Neural crest cell (in vitro differentiated cells): ENCODE measurements at places on chromosomes 2 and 18.

DNA sequence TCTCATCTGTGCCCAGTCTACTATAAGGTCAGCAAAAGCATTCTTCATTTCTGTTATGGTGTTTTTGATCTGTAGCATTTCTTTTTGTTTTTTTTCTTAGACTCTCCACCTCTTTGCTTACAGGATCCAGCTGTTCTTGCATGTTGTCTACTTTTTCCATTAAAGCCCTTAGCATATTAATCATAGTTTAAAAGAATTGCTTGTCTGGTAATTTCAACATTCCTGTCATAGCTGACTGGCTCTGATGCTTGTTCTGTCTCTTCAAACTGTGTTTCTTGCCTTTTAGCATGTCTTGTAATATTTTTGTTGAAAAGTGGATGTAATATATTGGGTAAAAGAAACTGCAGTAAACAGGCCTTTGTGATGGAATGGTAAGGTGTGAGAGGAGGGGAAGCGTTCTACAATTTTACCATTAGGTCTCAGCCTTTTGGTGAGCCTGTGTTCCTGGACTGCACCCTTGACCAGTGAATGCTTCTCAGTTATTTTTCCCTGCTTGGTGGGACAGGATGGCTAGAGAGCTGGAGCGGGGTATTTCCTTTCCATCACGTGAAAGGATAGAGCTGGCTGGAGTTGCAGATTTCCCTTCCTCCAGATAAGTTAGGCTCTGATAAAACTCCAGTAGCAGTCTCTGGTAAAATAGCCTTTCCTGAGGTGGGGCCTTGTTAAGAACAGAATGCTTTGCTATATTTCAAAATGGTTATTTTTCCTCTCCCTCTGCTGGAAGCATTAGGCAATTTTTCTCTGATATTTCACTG, 65.4 kb downstream of the PLA2R1 start:
- DNase-seq, result no peak

GRCh38 chr2:128280901-128281321, 37.8 kb downstream of the HS6ST1 start:
- DNase-seq, result no peak

DNA sequence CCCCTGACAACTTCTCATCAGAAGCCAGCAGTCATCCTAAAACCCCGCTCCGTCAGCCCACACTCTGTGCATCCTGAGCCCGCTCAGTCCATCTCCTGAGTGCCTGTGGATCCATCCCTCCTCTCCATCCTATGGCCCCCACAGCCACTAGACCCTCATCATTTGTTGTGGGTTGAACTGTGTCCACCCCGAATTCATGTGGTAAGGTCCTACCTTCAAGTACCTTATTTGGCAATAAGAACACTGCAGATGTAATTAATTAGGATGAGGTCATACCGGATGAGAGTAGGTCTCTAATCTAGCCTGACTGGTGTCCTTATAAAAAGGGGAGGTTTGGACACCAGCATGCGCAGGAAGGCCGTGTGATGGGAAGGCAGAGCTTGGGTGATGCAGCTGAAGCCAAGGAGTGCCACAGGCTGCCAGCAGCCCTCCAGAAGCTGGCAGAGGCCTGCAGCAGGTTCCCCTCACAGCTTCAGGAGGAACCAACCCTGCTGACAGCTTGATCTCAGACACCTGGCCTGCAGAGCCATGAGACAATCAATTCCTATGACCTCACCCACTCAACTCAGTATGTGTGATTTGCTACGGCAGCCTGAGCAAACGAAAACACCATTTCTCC, 192.4 kb downstream of the ZBTB7C start:
- DNase-seq, result no peak

DNA sequence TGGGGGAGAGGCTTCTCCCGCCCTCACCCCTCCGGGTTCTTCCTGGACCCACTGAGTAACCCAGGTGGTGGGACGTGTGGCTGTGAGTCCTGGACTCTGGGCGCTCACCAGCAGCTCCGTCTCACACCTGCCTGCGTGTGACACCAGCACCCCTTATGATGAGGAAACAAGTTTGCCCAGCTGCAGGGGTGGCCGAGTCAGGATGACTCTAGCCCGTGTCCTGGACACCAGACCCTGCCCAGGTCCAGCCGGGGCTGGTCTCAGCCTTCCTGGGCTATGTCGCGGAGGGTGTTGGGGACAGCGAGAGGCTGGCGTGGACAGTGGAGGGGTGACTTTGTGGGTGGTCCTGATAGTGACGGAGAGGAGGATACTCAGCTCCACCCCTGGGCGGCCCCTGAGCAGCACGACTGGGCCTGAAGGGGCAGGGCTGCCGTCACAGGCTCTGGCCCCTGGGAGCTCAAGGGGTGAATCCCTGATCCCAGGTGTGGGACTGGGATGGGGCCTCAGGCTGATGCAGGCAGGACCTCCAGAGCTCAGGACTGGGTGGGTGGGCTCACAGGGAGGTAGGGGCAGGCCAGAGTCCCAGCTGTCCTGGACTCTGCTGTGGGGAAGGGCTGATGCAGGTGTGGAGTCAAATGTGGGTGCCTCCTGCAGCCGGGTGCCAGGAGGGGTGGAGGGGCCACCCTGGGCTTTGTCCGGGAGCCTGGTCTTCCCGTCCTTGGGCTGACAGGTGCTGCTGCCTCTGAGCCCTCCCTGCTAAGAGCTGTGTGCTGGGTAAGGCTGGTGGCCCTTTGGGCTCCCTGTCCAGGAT, 3.7 kb downstream of the GPR35 start:
- DNase-seq, result no peak

GRCh38 chr2:119149611-119150010, 8.9 kb downstream of the C1QL2 start:
- no peak for DNase-seq

DNA sequence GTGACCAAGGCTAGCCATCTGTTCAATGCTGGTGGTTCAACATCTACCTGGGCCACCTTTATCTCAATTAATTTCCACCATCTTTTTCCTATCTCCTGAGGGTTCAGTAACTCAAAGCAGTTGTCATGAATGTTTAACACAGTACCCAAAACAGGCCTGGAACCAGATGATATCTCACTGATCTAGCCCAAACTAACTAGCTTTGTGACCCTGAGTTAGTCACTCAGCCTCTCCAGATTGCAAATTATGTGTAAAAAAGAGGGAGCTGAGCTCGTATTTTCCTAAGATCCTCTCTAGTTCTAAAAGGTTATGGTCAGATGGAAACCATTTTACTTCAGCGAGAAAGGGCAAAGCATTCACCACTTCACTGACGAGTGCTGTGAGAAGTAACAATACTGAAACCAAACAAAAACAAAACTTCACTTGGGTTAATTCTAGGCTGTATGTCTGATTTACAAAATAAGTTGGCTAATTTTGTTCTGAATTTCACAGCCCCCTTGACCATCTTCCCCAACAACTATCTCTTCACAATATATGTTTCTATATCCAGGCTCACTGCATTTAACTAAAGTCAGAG, 14.8 kb downstream of the SPRED2 start:
- no peak for DNase-seq

DNA sequence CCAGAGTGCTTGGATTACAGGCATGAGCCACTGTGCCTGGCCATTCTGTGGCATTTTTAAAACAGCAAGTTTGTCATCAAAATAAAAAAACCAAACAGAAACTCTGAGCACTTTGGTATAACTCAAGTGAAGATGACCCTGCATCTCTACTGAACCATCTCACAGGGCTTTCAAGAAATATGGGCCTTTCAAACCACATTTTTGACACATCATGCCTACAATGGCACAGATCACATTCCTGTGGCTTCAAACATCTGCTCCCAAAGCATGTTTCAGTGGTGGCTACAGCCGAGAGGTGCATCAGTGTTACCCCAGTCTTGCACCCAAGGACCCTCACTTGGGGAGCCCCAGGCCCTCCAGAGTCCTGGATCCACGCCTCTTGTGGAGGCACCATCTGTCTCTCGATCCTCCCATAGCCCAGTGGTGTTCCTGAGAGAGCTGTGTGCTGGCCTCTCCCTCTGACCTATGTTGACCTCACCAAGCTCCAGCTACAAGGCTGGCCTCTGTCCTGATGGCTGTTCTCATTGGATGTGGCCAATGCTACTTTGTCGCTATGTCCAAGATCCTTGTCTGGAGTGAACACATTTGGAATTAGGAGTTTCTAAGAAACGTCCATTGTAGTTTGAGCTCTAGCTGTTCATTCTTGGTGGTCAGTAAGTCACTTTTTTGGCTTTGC, 55.2 kb upstream of the RALBP1 start:
- no peak for DNase-seq

GRCh38 chr2:134482766-134483340, 229.0 kb downstream of the MGAT5 start:
- no peak for DNase-seq

DNA sequence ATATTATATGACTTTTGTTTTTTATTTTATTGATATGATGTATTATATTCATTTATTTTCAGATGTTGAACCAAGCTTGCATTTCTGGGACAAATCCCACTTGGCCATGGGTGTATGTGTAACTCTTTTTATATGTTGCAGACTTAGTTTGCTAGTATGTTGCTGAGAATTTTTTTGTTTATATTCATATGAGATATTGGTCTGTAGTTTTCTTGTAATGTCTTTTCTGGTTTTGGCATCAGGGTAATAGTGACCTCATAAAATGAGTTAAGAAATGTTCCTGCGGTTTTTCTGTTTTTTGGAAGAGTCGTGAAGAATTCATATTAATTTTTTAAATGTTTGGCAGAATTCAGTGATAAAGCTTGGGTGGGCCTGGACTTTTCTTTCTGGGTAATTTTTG, 88.7 kb downstream of the ASB1 start:
- DNase-seq, result no peak

DNA sequence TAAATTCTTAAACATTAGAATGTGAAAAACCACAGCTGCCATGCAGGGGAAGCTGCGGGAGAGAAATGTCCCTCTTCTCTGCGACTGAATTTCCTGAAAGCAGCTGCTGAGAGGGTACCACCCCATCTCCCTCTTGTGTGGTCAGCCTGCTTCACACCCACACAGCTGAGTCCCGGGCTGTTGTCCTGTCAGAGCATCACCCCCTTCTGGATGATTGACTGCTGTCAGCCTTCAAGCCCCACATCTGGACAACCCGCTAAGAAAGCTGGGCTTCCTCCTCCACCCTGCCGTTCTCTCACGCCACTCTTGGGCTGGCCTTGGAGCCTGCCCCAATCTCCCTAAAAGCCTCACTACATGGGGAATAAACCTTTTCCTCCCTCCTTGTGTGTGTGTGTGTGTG, 26.0 kb downstream of the SH3YL1 start:
- no peak for DNase-seq

DNA sequence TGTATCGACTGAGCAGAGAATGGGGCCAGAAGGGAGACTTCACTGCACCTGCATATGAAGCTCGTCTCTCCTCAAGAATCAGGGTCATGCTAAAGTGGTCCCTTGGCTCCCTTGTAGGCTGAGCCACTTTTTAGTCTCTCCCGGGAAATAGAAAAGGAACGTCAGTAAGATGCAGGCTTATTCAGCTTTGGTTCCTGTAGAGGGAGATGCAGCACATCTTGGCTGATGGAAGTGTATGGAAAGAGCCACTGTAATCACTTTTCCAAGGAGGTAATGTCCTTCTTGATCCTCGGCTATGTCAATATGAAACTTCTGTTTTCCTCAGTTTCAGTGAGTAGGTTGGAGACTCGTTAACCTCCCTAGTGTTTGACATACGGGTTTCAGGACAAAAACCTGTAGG, 235.2 kb downstream of the GCA start:
- DNase-seq, result no peak

GRCh38 chr18:75346671-75347070, 80.8 kb downstream of the SMIM21 start:
- DNase-seq, result no peak

DNA sequence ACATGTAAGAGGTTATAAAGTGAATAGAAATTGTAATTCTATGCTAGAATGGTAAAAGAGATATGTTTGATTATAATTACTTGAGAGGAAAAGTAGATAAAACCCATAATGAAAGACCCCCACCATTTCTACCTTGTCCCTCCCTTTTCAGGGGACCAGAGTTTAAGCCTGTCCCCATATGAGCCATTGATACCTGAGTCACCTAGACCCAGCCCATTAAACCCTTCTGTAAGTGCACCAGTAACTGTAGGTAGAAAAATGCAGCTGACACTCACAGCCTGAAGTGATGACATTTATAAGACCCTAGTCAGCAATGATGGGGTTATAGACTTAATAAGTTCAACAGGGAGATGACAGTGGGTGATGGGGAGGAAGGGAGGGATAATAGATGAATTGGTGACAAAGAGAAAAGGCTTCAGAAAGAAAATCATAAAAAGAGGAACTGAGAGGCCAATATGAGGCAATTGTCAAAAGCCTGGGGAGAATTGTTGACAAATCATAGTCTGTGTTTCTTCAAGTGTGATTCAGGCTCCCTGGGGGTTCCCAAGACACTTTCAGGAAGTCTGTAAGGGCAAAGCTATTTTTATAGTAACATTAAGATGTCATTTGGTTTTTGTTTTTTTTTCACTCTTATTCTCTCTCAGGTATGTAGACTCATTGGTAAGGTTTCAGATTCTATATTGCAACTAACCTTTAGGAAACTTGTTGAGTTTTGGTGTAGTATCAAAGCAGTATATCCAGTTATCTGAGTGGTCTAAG, 544.2 kb downstream of the SATB2 start:
- no peak for DNase-seq

GRCh38 chr2:144170179-144170578, 349.7 kb downstream of the ZEB2 start:
- DNase-seq, result no peak

GRCh38 chr2:17634997-17635396, 94.5 kb downstream of the VSNL1 start:
- no peak for DNase-seq

DNA sequence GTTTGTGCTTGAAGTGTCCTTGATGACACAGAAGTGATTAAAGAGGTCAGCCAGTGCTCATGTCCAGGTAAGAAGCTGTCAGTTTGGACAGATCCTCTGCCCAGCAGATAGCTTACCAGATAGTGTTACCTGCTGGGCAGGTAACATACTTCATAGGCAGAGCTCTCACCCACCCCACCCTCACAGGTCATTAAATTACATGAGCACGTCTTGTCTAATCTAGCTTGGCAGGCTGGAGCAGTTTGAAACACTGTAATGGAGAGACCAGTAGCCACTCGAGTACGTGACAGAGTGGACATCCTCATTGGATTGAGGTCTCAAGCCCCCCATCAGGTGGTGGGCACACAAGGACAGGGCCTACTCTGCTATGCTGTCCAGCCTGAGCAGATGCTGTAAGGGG, 27.1 kb downstream of the TTC32 start:
- DNase-seq, result no peak

- no peak for DNase-seq
Measured at GRCh38 chr2:219254590-219255201, 978 bp upstream of the TUBA4A start.
